ENCODE measurements at places on chromosomes 16 and 17.

DNA sequence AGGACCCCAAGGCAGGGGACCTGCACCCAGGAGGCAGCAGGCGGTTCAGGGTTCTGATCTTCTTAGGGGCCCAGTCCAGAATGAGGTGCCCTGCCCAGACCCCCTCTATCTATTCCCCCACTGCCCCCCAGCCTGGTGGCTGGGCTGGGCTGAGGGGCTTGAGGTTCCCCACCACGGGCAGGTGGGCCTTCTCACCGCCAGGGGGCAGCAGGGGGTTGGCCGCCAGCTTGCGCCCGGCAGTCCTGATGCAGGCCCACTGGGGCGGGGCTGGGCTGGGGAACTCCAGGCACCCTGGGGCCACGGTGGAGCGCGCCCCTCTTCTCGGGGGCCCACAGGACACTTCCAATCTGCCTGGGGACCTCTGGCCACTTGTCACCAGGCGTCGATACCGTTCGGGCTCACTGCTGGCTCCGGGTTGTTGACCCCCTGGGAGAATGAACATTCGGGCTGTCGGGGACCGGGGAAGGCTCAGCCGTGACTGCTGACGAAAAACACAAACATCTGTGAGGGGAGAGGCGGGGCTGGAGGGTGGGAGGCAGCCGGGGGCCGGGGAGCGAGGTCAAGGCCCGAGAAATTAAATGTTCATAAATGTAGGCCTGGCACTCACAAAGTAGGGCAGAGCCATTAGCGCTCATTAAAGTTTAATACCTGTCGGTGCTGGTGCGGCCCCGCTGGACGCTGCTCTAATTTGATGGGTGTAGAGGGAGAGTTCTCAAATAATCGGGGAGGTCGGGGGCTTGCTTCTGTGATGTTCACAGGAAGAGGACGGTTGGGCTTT lies 219.3 kb upstream of the GSE1 start:
- DNase-seq = no peak

- DNase-seq = no peak
These were observed 5.0 kb downstream of the SOST start for GRCh38 chr17:43753493-43754129.

DNA sequence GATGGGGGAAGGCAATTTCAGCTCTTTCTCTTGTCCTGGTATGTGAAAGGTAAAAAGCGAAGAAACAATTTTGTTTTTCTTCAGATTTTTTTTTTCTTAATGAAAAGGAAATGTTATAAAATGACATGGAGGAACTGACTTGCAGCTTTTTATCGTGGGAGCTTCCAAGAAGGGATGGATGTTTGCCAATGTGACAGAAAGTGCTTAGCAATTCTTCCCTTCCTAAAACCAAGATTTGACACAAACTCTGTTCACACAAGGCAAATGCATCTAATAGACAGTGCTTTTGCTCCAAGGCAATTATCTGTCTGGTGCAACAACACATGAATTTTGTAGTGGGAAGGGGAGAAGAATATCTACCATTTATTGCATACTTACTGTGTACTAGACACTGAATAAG lies 988.5 kb downstream of the CDH11 start:
- DNase-seq = no peak

GRCh38 chr17:31299624-31300023 lies 2.6 kb upstream of the OMG start:
- peak; percentile 17 for DNase-seq

GRCh38 chr17:51224402-51225262 lies 35.2 kb downstream of the MBTD1 start:
- no peak for DNase-seq

GRCh38 chr17:75622076-75622475 lies 11.2 kb upstream of the SMIM5 start:
- no peak for DNase-seq

DNA sequence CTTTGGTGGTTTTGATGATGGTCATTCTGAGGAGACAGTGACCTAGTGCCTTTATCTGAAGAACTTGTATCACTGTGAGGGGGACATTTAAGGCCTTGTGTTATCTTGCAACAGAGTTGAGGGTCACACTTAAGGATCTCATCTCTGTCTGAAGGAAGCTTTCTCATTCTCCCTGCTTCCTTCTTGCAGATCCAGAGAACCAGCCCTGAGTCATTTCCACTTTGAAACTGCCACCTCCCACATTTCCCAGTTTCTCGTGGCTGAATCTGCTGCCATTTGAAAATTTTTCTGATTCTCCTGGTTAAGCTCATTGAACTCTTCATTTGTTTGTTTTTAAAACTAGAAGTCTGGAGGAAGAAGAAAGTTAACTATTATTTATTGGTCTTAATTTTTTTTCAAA lies 190.2 kb upstream of the CDH11 start:
- DNase-seq = no peak

GRCh38 chr17:39903158-39903884 lies 15.1 kb downstream of the GSDMB start:
- no peak for DNase-seq

- DNase-seq = no peak
These were observed 49.3 kb downstream of the SLC7A5 start for GRCh38 chr16:87819983-87820382.

GRCh38 chr16:87575027-87575804 lies 27.1 kb upstream of the JPH3 start:
- no peak for DNase-seq

DNA sequence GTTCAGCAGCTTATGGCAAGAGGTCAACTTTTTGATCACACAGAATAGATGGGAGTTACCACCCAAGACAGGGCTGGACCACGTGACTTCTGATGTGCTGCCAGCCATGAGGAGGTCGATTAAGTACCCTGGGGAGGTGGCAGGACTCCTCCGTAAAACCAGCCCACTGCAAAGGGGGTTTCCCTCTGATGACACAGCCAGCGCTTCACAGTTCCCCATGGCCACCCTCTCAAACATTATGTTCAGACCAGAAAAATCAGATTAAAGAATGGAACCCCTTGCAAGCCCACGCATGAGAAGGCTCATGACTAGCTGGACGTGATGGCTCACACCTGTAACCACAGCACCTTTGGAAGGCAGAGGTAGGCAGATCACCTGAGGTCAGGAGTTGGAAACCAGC lies 222.9 kb downstream of the CPPED1 start:
- DNase-seq = no peak

GRCh38 chr16:56726283-56726682 lies 3.6 kb upstream of the NUP93 start:
- no peak for DNase-seq

- no peak for DNase-seq
These were observed 82.2 kb upstream of the CDH13 start for GRCh38 chr16:82544378-82545160.

DNA sequence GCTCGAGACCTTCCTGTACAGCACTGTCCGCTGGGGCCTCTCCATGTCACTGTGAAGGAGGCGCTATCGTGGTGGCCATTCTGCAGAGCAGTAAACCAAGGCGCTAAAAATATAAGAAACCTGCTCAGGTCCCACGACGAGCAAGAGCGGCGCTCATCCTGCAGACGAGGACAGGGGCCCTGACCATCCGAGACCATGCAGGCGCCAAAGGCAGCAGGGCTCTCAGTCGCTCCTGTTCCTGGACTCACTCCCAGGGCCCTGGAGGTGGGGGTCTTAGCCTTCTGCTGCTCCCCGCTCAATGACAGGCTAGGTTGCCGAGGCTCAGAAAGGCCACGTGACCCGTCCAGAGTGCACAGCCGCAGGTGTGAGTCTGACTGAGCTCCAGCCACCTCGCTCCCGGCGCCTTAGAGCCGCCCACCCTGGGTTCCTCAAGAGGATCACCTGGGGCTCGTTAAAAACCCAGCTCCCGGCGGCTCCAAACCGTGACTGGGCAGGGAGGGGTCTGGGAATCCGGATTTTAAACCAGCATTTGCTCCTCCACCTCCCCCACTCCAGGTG lies 509 bp upstream of the ATP2C2 start:
- DNase-seq = no peak

DNA sequence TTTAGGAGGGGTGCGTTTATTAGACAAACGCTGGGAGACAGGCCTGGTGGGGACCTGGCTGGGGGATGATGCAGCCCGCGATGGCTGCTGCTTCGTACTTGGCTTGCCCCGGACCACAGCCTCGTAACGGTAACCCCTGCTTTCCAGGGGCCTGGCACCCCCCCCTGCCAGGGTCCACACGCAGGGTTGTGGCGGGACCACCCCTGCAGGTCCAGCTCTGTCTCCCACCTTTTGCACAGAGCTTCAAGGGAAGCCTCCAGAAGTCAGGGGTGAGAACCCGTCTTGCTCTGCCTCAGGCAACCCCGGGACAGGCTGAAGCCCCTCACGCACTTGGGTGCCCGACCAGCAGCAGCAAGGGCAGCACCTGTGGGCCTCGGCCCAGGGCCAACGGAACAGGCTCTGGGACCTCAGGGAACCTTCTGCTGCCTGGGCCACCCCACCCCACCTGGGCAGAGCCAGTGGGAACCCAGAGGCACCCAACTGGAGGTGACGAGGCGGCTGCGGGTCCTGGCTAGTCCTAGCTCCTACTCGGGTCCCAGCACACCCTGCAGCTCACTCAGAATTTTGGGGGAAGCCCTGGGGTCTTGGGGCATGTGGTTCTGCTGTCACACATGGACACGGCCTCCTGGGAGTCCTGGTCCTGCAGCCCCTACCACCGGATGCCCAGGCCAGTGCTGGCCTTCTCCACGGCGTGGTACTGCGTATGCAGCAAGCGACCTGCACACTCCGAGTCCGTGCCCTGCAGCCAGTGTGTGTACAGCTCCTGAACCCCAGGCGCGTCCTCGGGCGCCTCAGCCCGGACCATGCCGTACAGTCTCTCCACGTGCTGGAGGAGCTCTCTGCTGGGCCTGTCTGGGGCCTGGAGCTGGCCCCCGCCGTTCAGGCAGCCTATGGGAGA lies 3.1 kb downstream of the HAGHL start:
- no peak for DNase-seq

GRCh38 chr17:40095944-40096791 lies 4.2 kb downstream of the NR1D1 start:
- DNase-seq = peak; percentile 88

DNA sequence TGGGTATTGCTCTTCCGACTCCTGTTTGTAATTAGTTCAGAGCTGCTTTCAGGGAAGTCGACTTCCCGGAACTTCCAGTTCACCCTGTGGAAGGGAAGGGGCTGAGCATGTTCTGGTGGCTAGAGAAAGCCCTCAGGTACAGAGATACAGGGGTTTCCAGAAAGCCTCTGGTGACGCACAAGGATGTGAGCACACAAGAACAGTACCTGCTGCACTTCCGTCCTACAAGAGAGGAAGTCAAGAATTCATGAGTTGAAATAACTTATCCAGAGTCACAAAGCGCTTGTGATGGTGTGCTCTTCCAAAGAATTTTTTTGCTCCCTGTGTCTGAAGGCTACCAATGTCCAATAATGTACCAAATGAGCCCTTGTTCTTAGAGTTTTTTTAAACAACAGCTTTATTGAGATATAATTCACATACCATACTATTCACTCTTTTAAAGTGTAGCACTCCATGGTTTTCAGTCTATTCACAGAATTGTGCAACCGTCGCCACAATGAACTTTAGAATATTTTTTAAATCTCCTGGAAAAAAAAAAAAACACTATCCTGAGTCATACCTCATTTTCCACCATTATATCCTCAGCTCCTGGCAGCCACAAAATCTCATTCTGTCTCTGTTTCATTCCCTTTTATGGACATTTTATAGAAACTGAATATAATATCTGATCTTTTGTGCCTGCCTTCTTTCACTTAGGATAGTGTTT lies 327.6 kb downstream of the CDH13 start:
- no peak for DNase-seq

DNA sequence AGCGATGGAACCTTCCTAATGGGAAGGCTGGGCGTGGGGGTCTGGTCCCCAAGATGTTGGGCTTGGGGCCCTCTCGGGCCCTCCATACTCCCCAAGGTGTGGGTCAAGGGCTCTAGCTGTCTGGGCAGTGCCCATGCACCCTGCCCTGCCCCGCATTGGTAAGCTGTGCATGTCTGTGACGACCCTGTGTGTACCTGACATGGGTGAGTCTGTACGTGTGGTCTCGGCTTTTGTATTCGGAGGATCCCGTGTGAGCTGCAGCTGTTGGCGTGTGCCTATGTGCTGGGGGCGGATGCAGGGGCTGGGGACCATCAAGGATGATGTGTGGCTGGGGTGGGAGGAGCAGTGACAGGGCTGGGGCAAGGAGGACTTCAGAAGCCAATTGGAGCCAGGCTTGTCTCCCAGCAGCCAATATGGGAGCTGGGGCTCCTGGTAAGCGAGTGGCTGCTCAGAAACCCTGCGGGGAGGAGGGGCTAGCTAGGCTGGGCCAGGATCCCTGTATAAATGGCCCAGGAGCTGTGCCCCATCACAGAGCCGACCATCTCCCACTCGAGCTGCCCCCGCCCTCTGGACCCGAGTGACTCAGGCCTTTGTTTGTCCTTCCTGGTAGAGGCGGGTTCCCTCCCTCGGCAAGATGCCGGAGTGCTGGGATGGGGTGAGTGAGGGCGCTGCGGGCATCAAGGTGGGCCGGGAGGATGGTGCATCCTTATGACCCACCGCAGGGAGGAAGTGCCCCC lies at the start of gene NDRG4:
Gene NDRG4, plus strand, starts transcription at position 529 of the 737 bp plus-strand sequence. Its CDS starts 106 bp downstream, at position 635.
- peak; percentile 91 for DNase-seq

GRCh38 chr16:87541872-87542234 lies 49.0 kb upstream of the ZCCHC14 start:
- DNase-seq = no peak

- no peak for DNase-seq
These were observed 56.9 kb downstream of the VMP1 start for GRCh38 chr17:59764292-59764741.

GRCh38 chr17:9247401-9247938 lies 226.2 kb downstream of the NTN1 start:
- DNase-seq = no peak

DNA sequence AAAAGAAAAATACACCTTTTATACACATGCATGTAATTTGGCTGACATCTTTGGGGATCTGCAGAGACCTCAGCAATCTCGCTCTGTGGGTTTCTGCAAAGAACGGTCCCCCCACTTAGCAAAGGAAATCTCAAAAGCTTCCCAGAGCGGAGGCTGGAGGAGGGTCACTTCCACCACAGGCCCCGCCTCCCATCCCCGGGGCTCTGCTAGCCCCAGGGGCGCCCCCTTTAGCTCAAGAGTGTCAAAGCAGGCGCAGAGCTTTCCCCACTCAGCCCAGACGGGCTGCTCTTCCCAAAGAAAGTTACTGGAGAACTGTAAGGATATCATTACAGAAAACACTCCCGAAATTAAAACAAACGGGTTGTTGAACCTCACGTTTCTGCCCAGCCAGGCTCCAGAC lies 11.4 kb downstream of the SLC13A5 start:
- no peak for DNase-seq

DNA sequence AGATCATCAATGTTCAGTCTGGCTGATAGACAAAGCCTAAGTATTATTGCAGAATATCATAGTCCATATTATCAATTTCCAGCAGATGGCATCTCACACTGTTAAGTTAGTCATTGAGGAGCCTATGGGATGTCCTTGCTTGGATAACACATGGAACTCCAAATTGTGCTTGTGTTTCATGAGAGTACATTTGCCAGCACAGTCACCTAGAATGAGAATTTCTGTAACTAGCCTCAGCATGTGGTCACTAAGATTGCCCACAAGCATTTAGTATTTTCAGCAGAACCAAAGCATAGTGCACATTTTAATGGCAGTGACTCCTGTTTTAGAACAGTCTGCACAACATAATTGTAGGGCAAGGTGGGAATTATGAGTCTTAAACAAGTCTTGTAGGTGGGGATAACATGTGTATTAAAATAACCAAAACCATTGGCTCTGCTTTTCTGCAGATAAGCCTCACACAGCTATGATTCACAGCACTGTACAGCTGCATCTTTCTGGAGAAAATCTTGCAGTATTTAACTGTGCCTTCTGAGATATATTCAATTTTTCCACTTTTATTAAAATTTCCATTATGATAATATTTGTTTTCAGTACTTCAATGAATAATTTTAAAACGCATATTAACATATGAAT lies 882.8 kb upstream of the SOX9 start:
- DNase-seq = peak; percentile 28

Data from Caki2 (cell line).